ENCODE measurements at places on chromosomes 2 and 18. TPM values are rescaled to one million over a fixed set of nuclear protein-coding genes. Genes with fewer than 3 reads are reported as not detected.

ZSWIM2 gene
- total RNA-seq: not detected

GCC2 gene
- 91.8 TPM for total RNA-seq

OTOS gene
- total RNA-seq: not detected

HADHA gene
- 294 TPM for total RNA-seq

IL18R1 gene
- total RNA-seq: 3.2 TPM

RSAD2 gene
- total RNA-seq: 10.9 TPM

SLC5A7 gene
- 0.36 TPM for total RNA-seq

LYPD1 gene
- total RNA-seq: 0.28 TPM

NOSTRIN gene
- total RNA-seq: 55.6 TPM

ITM2C gene
- 2,207 TPM for total RNA-seq

XDH gene
- 75.2 TPM for total RNA-seq

STPG4 gene
- 0.43 TPM for total RNA-seq

ARHGAP25 gene
- total RNA-seq: 7.0 TPM

C2orf80 gene
- not detected for total RNA-seq

KATNAL2 gene
- total RNA-seq: 3.7 TPM

MGAT4A gene
- total RNA-seq: 154 TPM

CHST9 gene
- total RNA-seq: not detected

FAM161A gene
- 1.2 TPM for total RNA-seq

XIRP2 gene
- not detected for total RNA-seq

GNAL gene
- total RNA-seq: 4.4 TPM

B3GNT7 gene
- 461 TPM for total RNA-seq

CABLES1 gene
- total RNA-seq: 11.0 TPM

SETBP1 gene
- 10.2 TPM for total RNA-seq

MAP3K19 gene
- total RNA-seq: not detected

LYG2 gene
- not detected for total RNA-seq

FBXO48 gene
- total RNA-seq: 2.1 TPM

IL36G gene
- 0.31 TPM for total RNA-seq

GPR35 gene
- 84.3 TPM for total RNA-seq

All from left colon (tissue), 2 donors.